NAMALWA (cell line): ENCODE measurements at places on chromosomes 1 and 21.
A peak's percentile ranks its signal among the peaks of the same experiment; 100 is the strongest.

DNA sequence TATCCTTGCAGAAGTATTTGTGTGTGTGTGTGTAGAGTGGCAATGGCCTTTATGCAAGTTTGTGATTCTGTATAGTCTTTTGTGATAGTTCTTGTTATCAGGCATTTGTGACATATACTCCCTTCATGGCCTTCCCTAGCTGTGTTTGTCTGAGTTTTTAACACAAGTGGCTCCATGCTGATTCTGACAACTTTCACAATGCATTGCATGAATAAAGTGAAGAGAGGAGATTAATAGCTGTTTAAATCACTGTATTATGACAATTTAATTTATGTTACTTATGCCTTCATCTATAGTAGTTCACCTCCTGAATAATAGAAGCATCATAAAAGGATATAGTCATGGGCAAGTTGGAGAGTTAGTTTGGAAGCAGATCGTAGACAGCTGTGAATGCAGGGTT is 17.2 kb upstream of the MCOLN3 start:
- DNase-seq, result no peak

- no peak for DNase-seq
These were observed 111.5 kb downstream of the ZFYVE9 start for GRCh38 chr1:52253421-52253820.

GRCh38 chr1:29415156-29415830 is 179.0 kb downstream of the PTPRU start:
- peak; percentile 25 for DNase-seq

GRCh38 chr1:112060261-112060660 is 70.8 kb upstream of the KCND3 start:
- no peak for DNase-seq

DNA sequence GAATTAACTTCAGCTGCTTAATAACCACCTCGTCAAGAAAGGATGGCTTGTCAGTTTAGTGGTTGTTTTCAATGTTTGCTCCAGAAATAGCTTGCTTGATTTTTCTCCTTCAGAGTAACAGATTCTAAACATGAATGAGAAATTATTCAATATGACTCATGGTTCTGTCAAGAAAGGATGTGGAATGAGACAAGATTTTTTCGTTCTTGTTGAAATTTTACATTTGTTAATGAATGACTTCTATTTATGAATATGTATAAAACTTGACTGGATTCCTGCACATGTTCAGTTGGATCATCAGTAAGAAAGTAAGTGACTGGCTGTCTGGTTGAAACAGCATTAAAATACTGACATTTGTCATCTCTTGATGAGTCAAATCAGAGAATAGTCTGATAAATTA is 38.3 kb downstream of the IFI44 start:
- no peak for DNase-seq

GRCh38 chr1:61109158-61109557 is 26.8 kb downstream of the NFIA start:
- DNase-seq, result no peak

DNA sequence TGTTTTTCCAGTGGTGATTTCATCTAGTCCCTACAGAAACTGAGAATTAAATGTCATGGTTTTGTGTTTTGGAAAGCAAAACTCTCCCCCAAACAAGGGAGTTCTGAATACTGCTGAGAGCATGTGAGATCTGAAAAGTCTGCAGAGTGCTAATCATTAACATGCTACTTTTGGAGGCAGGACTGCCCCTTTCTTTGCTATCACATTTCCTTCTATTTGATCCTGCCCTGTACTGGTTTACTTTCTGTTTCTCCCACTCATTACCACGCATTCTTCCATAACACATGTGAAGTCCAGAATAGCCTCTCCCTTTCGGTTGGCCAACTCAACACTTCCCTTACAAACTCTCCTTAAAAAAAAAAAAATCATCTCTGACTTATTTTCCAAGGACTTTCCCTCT is 63.6 kb downstream of the GADD45A start:
- DNase-seq, result no peak

- DNase-seq, result no peak
These were observed 36.0 kb downstream of the WNT2B start for GRCh38 chr1:112544751-112545150.
